Stimulated activated CD8-positive, alpha-beta memory T cell treated with anti-CD3 and anti-CD28 coated beads, Interleukin-4, amount 100 ng/mL, for 4 hours (primary cell): ENCODE measurements at places on chromosomes 3 and 15.

DNA sequence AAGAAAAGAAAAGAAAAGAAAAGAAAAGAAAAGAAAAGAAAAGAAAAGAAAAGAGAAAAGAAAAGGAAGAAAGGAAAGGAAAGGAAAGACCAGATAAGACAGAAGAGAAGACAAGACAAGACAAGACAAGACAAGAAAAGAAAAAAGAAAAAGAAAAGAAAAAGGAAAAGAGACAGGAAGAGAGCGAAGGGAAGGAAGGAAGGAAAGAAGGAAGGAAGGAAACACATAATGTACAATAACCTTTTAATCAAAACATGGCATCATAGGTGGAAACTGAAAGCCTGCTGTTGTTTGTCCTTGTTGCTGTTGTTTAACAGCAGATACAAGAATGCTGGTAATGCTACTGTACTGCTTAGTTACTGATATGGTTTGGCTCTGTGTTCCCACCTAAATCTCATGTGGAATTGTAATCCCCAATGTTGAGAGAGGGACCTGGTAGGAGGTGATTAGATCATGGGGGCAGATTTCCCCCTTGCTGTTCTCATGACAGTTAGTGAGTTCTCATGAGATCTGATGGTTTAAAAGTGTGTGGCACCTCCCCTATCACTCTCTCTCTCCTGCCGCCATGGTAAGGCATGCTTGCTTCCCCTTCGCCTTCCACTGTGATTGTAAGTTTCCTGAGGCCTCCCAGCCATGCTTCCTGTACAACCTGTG, 67.3 kb downstream of the MCF2L2 start:
- DNase-seq, result no peak

GRCh38 chr15:95760508-95760907, 570.0 kb upstream of the NR2F2 start:
- no peak for DNase-seq

GRCh38 chr3:13495351-13495813, 15.3 kb downstream of the HDAC11 start:
- no peak for DNase-seq

- DNase-seq, result no peak
These were observed 74.8 kb downstream of the ADAMTS9 start for GRCh38 chr3:64612916-64613526.

DNA sequence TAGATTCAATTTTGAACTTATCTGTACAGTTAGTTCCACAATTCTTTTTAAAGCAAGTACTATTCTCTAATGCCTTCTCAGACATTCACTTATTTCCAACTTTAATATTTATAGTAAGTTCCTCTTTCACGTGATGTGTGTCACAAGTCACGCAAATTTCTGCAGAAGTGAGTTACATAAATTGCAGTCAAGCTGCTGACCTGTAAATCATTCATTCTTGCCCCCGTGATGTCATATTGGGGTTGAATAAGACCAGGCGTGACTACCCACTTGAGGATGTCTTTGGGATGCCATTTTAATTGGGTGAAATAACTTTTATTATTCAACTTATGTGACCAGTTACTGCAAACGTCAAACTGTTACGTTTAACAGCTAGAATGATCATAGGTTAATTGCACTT, 15.1 kb downstream of the PPARG start:
- DNase-seq, result no peak

GRCh38 chr15:90790561-90790960, 73.4 kb downstream of the BLM start:
- DNase-seq, result no peak

- DNase-seq, result no peak
These were observed 1354.7 kb upstream of the EPHA6 start for GRCh38 chr3:95459706-95460105.
